Activated naive CD4-positive, alpha-beta T cell treated with anti-CD3 and anti-CD28 coated beads for 36 hours (primary cell): ENCODE measurements at places on chromosomes 3 and 15. TPM values are rescaled to one million over a fixed set of nuclear protein-coding genes. Genes with fewer than 3 reads are reported as not detected.

STAC gene
- not detected for total RNA-seq

RASSF1 gene
- 38.5 TPM for total RNA-seq

GRCh38 chr3:141353652-141354495 lies 14.4 kb upstream of the ZBTB38 start:
- no peaks in the 10 kb centered on the region for H3K4me1 ChIP-seq
- no peak overlapping the region for H3K27ac ChIP-seq
- no peak overlapping the region for H3K4me3 ChIP-seq
- no peaks in the 10 kb centered on the region for H3K36me3 ChIP-seq
- H3K27me3 ChIP-seq, result no peaks in the 10 kb centered on the region

DNA sequence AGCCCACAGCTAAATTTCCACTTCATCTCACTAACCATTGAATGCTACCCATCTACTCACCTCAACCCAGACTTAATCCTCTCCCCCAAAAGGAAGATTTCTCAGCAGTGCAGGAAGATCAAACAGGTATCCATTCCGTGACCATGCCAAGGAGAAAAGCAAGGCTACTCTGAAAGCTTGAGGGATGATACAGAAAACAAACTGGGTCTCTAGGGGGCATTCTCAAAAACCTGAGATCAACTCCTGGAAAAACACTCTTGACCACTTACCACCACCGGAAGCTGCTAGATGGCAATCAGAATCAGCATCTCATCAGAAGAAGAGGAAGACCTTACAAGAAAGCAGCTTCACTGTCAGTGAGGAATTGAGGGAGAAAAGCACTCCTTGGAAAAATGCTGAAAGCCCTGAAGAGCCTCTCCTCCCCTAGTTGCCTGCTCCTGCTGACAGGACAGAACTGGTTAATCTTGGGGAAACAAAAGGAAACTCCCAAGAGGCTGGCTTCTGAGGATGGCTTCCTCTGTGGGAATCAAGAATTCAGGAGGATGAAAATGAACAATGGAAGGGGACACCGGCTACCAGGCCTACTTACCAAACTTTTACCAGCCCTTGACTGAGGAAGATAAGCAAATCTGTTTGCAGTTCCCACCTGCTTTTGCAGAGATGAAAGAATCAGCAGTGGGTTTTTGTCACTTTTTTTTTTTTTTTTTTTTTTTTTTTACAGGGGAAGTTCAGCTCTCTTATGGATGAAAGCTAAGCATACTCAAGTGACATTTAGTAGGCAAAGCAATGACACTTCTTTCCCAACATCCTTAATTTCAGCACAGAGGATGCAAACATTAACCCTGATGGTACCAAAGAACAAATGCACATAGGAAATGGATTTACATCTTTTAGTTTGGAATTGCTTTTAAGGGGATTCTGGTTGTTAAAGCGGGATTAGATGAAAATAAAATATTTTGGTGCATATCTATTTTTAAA lies at the start of gene ATP8B4:
ATP8B4 (minus strand) TSS at position 171 of the 978 bp plus-strand sequence. CDS start 12,267 bp downstream, outside the sequence.
- no peak within 1 kb of the TSS for H3K4me3 ChIP-seq
- peaks cover 18% of the 10 kb centered on the region for H3K4me1 ChIP-seq
- peaks cover 22% of the 10 kb centered on the region for H3K27me3 ChIP-seq
- no peak within 1 kb of the TSS for H3K27ac ChIP-seq
- DNase-seq, result no peak
- H3K36me3 ChIP-seq, result no peaks in the 10 kb centered on the region
